ENCODE measurements at places on chromosomes 1 and 21.

DNA sequence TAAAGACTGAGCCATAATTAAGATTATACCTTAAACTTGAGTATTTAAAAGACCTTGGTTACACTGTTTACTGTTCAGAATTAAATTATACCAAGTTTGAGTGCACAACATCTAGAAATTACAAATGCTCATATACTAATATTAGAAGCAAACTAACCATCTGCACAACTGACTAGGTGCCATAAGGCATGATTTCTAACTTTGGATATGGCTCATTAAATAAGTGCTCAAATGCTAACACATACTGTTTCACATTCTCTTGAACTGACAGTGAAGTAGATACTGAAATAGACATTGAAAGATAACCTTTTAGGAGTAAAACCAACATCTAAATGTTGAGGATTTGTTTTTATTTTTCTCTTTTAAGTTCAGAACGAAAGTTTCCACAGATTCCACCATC is 74.1 kb downstream of the PRKAA2 start:
- no peak for DNase-seq

DNA sequence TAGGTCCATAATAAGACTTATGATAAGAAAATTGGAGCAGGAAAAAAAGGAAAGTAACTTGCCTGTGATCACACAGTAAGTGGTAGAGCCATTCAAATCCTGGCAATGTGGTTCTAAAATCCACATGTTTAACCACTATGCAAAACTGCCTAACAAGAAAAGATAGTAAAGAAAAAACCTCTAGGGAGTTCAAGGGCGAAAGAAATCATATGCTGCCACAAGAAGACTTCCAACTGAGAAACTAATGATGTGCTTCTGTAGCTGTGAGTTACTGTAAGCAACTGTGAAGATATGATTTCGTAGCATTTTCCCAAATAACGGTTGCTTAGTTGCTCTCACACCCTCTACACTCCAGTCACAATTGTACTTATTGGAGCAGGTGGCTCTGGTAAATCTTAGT is 20.9 kb upstream of the LYPLAL1 start:
- DNase-seq: no peak

- no peak for DNase-seq
Observed at GRCh38 chr1:30609999-30610345, 113.4 kb downstream of the MATN1 start.

- peak; percentile 28 for DNase-seq
Observed at GRCh38 chr1:229117664-229118300, 153.1 kb upstream of the RAB4A start.

GRCh38 chr1:20597650-20598049 is 8.8 kb downstream of the CDA start:
- peak; percentile 80 for DNase-seq

GRCh38 chr1:38123356-38124135 is 77.0 kb upstream of the POU3F1 start:
- no peak for DNase-seq

DNA sequence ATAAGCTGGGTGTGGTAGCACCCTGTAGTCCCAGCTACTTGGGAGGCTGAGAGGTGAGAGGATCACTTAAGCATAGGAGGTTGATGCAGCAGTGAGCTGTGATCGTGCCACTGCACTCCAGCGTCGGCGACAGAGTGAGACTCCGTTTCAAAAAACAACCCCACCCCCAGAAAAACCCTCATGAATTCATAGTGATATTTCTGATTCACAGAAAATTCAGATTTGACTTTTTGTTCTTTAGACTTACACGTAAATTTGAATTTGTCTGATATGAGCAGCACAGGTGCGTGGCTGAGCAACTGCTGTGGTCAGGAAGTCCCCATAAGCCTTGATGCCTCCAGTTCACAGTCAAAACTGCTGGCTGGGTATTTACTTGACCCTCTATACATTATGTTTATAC is 10.0 kb upstream of the MORC3 start:
- DNase-seq: no peak

GRCh38 chr1:206896261-206896660 is 982 bp upstream of the IL24 start:
- no peak for DNase-seq

- no peak for DNase-seq
Observed at GRCh38 chr1:55589671-55590297, 374.6 kb upstream of the USP24 start.

GRCh38 chr1:43284065-43284464 is 1.3 kb downstream of the C1orf210 start:
- no peak for DNase-seq

- DNase-seq: no peak
Observed at GRCh38 chr1:36455386-36455785, 5.1 kb upstream of the OSCP1 start.

DNA sequence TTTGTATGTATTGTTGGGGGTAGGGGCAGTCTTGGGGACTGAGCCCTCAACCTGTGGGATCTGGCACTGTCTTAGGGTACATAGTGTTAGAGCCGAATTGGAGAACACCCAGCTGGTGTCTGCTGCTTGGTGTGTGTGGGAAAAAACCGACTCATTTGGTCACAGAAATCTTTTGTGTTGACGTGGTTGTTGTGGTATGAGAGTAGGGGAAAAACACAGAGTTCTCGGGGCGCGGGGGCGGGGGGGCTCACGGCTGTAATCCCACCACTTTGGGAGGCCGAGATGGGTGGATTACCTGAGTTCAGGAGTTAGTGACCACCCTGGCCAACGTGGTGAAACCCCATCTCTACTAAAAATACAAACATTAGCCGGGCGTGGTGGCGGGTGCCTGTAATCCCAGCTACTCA is 15.3 kb upstream of the SRSF10 start:
- no peak for DNase-seq

- DNase-seq: no peak
Observed at GRCh38 chr21:35460441-35460840, 411.3 kb upstream of the RUNX1 start.

GRCh38 chr1:224721000-224721399 is 104.9 kb downstream of the CNIH3 start:
- no peak for DNase-seq

GRCh38 chr21:16863362-16863905 is 649.4 kb upstream of the CXADR start:
- DNase-seq: no peak

- peak; percentile 22 for DNase-seq
Observed at GRCh38 chr1:193569096-193569982, 382.9 kb upstream of the B3GALT2 start.

DNA sequence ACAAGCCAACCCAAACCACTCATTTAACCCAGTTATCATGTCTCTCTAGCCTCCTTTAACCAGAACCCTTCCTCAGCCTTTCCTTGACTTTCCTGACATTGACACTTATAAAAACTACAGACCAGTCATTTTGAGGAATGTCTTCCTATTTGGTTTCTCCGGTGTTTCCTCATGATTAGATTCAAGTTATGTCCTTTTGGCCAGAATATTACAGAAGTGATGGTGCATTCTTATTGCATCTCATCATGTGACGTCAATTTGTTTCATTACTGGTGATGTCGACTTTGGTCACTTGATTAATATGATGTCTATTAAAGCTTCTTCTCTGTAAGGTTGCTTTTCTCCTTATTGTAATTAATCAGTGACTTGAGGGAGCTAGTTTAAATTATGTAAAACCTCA is 6.1 kb upstream of the RCSD1 start:
- DNase-seq: peak; percentile 78

GRCh38 chr1:24659993-24660665 is 17.0 kb downstream of the SRRM1 start:
- DNase-seq: no peak

GRCh38 chr1:205594846-205595245 is 37.0 kb downstream of the ELK4 start:
- DNase-seq: no peak

GRCh38 chr1:42922687-42923366 is 35.8 kb downstream of the SLC2A1 start:
- peak; percentile 73 for DNase-seq

DNA sequence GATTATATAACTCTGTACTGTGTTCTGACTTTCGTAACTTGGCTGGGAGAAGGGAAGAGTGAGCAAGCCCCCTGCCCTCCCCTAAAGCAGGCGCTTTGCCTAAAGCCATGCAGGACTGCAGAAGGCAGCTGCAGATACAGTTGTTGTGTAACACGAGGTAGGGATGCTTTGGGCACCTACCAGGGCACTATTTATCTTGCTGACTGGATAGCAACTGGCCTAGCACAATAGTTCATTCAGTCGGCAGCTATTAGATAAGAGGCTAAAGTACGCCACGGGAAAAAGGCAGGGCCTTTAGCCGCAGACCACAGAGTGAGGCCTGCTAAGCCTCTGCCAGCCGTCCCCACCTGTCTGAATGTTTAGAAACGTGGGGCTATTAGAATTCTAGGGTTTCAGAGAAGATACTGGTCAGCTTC is 80.9 kb downstream of the TTC3 start:
- DNase-seq: no peak

- no peak for DNase-seq
Observed at GRCh38 chr1:1243266-1243660, 3.3 kb downstream of the C1QTNF12 start.

GRCh38 chr1:221910222-221910621 is 168.3 kb upstream of the DUSP10 start:
- no peak for DNase-seq

DNA sequence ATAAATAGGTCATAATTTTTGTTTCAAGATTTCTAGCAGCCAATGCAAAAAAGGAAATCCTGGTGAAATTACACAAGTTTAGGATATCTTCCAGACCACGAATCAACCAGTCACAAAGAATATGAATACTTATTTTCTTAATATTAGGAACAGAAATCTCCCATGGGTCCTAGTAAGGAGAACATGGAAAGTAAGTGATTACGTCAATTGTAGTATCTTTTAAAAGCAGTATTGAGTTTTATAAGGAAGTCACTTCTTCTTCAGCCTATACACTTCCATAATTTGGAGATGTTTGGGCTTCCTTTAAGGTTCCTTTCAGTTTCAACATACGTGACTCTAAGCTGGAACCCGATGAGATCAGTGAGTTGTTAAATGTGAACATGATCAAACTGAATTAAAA is 534.5 kb downstream of the USP25 start:
- peak; percentile 58 for DNase-seq

- no peak for DNase-seq
Observed at GRCh38 chr1:175267716-175268416, 75.3 kb upstream of the KIAA0040 start.

DNA sequence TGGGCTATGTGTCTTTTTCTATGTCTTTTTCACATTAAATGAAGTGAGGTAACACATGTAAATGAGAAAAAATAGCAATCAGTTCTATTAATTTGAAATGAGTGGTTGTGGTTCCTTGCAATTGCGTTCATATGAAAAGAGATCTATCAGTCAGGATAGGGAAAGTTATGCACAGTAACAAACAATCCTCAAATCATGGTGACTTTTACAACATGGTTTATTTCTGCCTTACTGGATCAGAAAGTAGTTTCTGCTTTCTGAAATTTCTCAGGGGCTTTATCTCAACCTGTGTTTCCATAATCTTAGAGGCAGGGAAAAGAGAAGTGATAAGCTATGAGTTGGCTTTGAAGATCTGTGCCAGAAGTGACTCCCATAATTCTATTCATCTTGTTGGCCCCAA is 39.0 kb downstream of the DOP1B start:
- no peak for DNase-seq

GRCh38 chr1:204915861-204916495 is 45.3 kb downstream of the NFASC start:
- DNase-seq: no peak

DNA sequence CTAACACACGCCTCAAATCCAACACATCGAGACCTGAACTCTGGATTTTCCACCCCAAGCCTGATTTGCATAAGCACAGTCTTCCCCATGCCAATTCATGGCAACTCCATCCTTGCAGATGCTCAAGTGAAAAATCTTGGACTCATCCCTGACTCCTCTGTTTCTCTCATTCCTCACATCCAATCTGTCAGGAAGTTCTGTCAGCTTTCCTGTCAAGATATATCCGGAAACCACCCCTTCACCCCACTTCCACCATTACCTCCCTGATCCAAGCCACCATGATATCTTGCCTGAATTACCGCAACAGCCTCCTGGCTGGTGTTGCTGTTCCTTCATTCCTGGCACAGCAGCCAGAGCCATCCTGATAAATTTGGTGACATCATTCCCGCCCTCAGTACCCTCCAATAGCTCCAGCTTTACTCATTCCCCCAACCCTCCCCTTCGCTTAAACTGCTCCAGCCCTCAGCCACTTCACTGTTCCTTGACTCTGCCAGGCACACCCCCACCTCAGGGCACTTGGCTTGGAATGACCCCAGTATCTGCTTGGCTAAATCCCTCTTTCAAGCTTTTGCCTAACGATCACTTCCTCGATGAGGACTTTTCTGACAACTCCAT is 17.4 kb downstream of the TCEA3 start:
- DNase-seq: peak; percentile 23

DNA sequence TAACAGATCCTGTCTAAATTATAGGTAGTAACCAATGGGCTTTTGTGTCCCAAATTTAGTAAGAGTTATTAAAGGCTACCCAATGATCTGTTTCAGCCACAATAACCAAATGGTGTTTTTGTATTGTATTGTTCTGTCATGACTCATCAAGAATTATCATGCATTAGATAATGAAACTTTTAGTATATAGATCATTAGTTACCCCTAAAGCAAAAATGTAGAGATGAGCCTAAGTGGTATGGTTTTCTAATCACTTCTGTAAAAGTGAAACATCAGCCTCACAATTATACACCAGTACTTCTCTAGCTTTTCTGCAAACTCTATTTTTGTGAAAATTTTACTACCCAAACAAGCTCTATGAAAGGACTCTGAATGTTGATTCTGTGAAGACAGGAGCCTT is 71.4 kb downstream of the LRRC7 start:
- no peak for DNase-seq

- no peak for DNase-seq
Observed at GRCh38 chr1:85244271-85245061, 15.0 kb downstream of the C1orf52 start.

DNA sequence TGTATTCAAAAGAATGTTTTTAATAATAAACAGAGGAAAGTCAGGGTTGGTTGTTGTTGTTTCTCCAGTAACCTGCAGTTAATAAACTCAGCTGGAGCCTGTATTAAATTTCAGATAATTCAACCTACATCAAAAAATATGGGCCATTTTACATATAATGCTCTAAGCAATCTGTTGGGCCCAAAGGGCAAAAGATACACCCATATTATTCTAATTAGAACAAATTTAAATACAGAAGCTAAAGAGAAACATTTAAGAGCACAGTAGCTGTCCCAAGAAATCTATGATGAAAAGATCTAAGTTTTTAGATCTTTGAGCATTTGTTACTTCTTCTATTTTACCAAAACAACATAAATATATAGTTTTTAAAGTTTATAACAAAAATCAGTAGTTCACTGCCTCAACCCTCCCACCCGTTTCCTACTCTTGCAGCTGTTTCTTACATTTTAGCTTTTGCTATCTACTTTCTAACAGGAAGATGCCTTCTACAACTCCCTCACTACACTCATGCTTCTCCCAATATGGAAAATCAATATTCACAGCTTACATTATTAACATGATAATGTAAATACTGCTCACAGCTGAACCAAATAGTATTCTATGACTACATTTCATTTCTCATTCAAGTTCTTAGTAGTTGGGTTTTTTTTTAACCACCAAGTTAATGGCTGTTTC is 94.9 kb upstream of the LBR start:
- no peak for DNase-seq

GRCh38 chr1:91594383-91595055 is 93.9 kb downstream of the CDC7 start:
- DNase-seq: no peak
